ENCODE measurements at places on chromosomes 12 and 14.

GRCh38 chr12:130577351-130577750, 138.7 kb downstream of the RIMBP2 start:
- DNase-seq = no peak

GRCh38 chr14:69460093-69460701, 24.3 kb upstream of the PLEKHD1 start:
- DNase-seq = peak; percentile 74

DNA sequence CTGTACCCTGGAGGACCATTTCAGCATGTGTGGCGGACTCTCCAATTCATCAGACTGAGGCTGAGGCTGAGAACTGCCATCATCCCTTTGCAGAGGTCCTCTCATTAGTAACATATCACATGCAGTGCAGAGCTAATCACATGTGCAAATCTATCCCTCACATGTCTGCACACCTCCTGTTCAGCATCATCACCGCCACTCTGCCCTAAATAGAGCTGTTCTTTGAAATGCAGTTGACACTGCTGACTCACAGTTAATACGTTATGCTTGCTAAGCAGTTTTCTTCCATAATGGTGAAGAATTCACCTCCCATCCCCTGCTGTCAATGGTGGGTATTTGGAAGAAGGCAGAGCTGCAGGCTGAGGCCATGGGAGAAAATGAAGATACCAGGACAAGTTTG, 85.0 kb upstream of the ANO2 start:
- no peak for DNase-seq

DNA sequence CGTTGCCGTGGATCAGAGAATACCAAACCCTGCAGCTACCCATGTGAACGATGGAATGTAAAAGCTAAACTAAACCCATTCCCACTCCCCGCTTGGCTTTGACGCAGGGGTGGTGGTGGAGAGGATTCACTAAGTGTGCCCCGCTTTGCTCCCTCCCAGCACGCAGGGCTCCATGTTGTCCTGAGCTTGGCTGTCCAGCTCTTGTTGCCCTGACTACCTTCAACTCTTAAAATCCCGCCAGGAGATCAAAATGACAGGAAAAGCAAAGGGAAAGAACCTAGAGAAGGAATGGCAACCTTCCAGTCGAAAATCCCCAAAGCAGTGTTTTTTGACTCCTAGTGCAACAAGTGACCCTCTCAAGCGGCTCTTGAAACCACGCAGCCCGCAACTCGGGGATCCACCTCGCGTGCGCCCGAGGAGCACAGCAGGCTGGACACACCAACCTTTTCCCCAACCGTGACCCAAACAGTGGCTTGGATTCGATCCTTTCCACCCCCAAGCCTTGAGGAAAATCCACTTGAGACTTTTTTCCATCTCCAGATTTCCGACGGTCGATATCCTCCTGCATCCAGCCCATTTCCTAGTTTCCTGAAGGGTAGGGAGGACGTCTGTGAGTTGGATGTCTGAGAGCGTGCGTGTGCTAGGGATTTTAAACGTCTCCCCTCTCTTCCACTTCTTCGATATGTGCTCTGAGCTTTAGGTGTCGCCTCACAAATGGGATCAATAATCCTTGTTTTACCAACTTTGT, 1.4 kb downstream of the SYT10 start:
- no peak for DNase-seq

DNA sequence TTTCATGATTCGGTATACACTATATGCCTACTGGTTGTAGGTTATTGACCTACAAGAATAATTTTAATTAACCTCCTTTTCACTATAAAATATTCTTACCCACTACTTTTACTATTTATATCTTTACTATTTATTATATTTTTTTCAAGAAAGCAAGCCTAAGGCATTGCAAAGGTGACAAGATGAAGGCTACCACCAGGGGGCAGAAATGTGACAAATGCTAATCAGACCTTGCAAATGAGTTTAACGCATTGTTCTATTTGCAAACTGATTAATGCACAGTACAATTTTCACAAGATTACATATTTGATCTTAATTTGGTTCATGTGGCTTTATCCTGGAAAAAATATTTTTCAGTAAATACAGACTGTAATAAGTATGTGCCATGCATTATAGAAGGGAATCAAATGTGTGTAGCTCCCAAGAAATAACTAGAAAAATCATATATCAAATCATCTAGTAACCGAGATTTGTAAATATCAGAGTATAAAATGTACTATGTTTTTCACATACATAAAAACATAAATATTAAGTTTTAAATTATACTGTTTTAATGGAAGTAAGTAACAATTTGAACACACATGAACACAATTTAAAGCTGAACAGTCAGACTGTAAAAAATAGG, 107.0 kb downstream of the ADAMTS20 start:
- peak; percentile 33 for DNase-seq

- no peak for DNase-seq
Observed at GRCh38 chr12:129662234-129662633, 241.6 kb downstream of the TMEM132D start.

- DNase-seq = no peak
Observed at GRCh38 chr12:124665511-124665910, 98.1 kb upstream of the NCOR2 start.

DNA sequence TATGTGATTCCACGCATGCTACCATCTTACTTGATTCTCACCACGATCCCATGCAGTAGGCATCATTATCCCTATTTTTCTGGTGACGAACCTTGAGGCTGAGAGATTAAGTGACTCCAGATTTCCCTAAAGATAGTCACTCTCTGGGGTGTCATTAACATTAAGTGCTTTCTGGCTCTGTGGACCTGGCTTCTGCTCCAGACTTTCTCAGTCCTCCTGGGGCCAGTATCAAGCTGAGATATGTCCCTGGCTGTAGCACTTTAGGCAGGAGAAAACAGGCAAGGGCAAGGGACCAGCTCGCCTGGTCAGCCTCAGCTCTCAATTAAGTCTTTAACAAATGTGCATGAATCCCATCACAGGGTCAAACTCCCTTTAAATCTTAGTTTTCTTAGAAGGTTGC, 38.3 kb upstream of the PRB2 start:
- no peak for DNase-seq

- DNase-seq = no peak
Observed at GRCh38 chr14:30020271-30020670, 92.6 kb upstream of the PRKD1 start.

GRCh38 chr12:132423820-132424645, 65.9 kb upstream of the FBRSL1 start:
- DNase-seq = no peak

GRCh38 chr14:70780396-70781075, 28.8 kb downstream of the MAP3K9 start:
- DNase-seq = no peak

DNA sequence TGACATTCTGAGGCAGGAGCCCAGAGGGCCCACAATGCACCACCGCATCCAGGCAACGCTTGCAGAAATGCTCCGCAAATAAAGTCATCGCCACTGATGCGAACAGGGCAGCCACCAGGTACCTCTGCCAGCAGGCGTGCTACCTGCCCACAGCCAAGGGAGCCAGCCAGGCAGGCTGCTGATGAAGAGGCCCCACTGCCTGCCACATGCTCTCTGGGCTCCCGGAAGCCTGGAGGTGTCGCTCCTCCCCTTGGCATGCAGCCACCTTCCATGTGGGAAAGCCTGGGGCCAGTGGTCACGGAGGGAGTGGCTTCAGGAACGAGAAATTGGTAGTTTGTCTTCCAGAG, 14.7 kb downstream of the GPR132 start:
- DNase-seq = peak; percentile 48

GRCh38 chr12:90292183-90292582, 583.5 kb upstream of the ATP2B1 start:
- no peak for DNase-seq

- DNase-seq = no peak
Observed at GRCh38 chr12:131108177-131108955, 154.7 kb downstream of the ADGRD1 start.

DNA sequence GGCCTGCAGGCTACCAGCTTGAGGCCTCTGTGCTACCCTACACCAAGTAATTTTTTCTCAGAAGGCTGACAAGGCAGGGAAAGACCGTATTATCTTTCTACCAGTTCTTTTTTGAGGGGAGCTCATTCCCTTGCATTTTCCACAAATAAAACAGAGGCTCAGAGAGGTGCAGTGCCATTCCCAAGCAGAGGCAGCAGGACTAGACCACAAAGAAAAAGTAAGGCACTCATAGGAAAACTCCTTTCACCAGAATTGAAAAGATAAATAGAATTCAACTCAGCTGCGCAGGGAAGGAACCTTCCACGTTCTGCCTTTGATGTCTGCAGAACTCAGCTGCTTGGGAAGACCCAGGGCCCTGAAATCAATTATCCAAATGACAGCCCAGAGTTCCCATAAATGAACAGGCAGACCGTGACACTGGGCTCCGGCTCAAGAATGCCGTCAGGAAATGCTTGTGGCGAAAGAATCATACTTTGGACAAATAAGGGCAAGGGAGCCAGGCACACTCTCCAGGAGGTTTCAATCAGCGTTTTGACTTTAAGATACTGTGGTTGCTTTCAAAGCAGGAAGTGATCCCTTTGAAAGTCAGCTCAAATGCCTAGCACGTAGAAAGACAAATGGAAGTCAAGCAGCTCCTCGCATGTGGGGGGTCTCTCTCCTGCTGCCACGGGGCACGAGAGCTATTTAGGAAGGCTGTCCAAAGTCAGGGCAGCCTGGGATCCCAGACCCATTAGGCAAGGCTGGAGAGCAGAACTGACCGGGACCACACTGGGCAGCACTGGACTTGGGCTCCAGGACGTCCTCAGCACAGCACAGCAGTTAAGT, 14.0 kb downstream of the KCTD10 start:
- DNase-seq = no peak

DNA sequence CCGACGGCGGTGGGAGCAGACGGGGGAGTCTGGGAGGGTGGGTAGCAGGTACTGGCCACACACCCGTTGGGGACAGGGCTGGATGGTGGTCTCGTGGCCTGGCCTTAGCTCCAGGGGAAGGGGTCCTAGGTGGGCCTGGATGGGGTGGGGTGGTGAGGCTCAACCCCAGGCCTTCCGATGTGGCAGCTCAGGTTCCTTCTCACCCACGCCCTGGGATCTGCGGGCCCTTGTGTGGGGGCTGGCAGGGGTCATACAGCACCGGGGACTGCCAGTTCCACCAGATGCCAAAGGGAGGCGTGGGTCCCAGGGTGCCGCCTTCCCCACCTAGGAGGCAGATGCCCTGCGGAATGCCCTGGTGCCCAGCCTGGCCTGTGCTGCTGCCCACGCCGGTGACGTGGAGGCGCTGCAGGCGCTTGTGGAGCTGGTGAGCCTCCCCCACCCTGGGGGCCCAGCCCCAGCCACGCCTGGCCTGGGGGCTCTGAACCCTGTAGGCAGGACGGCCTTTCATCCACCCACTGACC, 21.0 kb downstream of the ASPG start:
- no peak for DNase-seq

GRCh38 chr12:66196806-66197205, 7.8 kb downstream of the IRAK3 start:
- no peak for DNase-seq

Data from NCI-H1694 (cell line).